ENCODE measurements at places on chromosomes 16 and 17. TPM values are rescaled to one million over a fixed set of nuclear protein-coding genes. Genes with fewer than 3 reads are reported as not detected.
A peak's percentile ranks its signal among the peaks of the same experiment; 100 is the strongest.

DNA sequence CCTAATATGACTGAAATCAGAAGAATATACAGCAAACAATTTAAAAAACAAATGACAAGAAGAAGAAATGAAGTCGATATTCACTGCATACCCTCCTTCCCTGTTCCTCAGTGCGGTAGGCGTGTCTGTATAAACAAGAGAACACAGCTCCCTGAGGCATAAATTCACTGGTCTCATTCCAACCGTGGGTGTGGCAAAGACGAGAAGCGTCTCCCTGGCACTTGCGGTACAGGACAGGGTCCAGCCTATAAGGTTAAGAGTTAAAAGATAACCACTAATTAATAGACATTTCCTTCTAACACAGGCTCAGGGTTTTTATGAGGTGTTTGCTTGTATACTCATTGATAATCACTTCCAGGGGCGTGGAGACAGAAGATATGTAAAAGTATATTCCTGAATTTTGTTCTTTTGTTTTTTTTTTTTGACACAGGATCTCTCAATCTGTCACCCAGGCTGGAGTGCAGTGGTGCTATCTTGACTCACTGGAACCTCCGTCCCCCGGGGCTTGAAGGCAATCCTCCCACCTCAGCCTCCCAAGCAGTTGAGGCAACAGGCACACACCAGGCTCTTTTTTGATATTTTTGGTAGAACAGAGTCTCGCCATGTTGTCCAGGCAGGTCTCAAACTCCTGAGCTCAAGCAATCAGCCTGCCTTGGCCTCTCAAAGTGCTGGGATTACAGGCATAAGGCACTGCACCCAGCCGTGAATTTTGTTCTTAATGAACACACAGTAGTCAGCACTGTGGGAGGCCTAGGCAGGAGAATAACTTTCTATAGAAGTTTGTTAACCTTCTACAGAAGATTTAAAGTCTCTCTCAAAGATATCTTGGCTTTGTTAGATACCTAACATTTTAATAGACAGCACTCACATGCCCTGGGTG, 59.1 kb upstream of the CLEC18B start:
- no peak overlapping the region for H3K4me3 ChIP-seq
- peaks cover 6% of the 10 kb centered on the region for H3K4me1 ChIP-seq
- H3K27ac ChIP-seq = peak overlapping the region; percentile 48

The USP43 gene
- 6.2 TPM for total RNA-seq

DNA sequence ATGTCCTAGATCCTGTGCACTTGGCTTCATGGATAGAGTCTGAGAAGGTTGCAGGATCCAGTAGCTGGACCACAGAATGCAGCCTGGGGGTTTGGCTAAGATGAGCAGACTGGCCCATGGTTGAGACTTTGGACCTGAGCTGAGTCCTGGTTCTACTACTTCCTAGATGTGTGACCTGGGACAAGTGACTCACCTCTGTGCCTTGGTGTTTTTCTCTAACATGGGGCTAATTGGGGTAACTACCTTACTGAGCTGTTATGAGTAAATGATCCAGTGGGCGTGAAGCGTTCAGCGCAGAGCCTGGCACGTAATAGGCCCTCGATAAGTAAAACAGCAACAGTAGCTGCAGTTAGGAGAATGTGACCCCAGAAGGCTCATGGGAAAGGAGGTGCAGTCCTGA, 38.8 kb downstream of the SNX20 start:
- no peak overlapping the region for H3K4me3 ChIP-seq
- H3K4me1 ChIP-seq = no peaks in the 10 kb centered on the region
- H3K27ac ChIP-seq = no peak overlapping the region
- H3K36me3 ChIP-seq = no peaks in the 10 kb centered on the region
- H3K27me3 ChIP-seq = peaks cover 5% of the 10 kb centered on the region
- DNase-seq = no peak

The CFAP119 gene
- total RNA-seq = 6.6 TPM

The C16orf74 gene
- total RNA-seq = 1.3 TPM

Data from left lung (tissue), 14 donors.